ENCODE measurements at places on chromosomes 4 and X. TPM values are rescaled to one million over a fixed set of nuclear protein-coding genes. Genes with fewer than 3 reads are reported as not detected.

Gene TEC
- polyA plus RNA-seq, result 1.5 TPM

Gene CYLC1
- polyA plus RNA-seq, result not detected

Gene PAGE2
- polyA plus RNA-seq, result not detected

Gene SLC49A3
- 6.5 TPM for polyA plus RNA-seq

Gene COL4A5
- 8.1 TPM for polyA plus RNA-seq

Gene MAGEB5
- not detected for polyA plus RNA-seq

Gene HTRA3
- polyA plus RNA-seq, result 41.8 TPM

Gene DCAF4L1
- polyA plus RNA-seq, result under 0.01 TPM

Gene LRCH2
- polyA plus RNA-seq, result 0.94 TPM

Gene AWAT1
- polyA plus RNA-seq, result not detected

Gene PDZD4
- 2.7 TPM for polyA plus RNA-seq

Gene RBPJ
- 12.1 TPM for polyA plus RNA-seq

Gene ESX1
- polyA plus RNA-seq, result not detected

Gene MAGEB1
- not detected for polyA plus RNA-seq

Gene GABRE
- polyA plus RNA-seq, result 134 TPM
